ENCODE measurements at places on chromosomes 3 and 15.

DNA sequence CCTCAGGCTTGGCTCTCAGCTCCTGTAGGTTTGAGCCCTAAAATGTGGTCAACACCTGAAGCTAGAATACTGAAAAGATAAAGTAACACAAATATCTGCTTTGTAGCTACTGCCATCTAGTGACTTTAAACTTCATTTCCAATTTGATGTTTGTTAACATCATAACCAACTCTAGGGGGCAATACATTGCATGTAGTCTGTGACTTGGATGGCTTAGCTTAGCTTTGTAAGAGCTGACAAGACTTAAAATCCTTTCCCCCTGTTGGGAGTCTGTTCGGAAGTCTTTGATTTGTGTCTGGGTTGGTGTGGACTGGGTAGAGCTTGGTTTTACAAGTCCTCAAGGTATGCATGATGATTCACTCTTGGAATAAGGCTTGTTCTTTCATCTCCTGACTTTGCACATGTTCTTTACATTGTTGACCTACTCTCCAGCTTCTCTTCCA is 51.7 kb downstream of the SCN11A start:
- DNase-seq, result no peak

DNA sequence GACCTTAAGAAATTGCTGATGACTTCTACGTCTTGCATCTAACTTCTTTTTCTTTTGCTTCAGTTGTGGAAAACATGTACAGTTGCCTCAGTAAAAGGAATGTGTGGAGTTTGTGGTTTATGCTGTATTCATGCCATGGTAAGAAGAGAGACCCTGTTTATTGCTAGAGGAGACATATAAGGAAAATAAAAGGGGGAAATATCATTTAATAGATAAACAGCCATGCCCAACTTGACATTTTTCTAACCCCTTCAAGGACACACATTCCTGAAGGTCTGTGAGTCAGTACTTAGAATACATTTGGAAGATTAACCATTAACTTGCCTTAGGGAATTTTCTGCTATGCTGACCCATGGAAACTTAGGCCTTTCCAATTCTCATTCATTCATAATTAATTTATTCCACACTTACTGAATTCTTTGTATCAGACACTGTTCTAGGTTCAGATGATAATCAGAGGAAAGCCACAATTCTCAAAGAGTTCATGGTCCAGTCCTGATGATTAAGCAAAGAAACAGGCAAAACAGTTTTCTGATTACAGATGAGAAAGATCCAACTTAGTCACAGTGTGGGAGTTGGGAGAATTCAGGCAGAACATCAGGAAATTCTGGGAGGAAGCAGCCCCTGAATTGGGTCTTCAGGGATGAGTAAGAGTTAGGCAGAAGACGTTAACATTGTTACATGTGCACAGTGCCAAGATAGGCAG is 329.8 kb upstream of the RASGRP1 start:
- DNase-seq, result no peak

DNA sequence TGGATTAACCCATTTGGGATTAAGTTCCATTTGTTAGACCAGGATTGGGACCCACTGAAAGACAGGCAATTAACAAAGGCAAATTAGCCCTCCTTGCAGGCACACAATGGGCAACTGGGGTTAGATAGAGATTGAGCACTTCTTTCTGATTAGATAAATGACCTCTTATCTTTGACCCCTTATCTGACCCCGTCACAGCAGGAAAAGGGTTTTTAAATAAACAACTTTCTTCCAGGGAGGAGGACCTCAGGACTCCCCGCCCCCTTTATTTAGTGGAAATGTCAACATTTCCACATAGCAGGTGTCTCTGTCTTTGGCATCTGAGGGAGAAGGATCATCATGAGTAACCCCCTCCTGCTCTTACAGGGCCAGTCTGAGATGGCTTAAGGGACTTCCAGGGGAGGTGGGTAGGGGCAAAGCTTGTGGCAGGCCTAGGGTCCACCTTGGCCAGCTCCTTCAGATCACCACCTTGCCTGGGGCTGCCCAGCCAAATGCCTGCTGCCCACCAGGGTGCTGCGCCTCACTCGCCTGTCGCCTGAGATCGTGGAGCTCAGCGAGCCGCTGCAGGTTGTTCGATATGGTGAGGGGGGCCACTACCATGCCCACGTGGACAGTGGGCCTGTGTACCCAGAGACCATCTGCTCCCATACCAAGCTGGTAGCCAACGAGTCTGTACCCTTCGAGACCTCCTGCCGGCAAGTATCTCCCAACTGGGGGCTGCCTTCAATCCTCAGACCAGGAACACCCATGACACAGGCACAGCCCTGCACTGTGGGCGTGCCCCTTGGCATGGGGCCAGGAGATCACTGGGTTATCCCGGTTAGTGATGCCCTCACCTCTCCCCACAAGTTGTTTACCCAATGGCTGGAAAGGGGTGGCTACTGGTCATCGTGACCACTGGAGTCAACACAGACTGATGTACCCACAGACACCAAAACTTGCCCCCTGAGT is 2.6 kb upstream of the WDR6 start:
- DNase-seq, result no peak

- no peak for DNase-seq
Observed at GRCh38 chr15:72047020-72047419, 70.9 kb downstream of the MYO9A start.

GRCh38 chr15:101506491-101506890 is 17.0 kb upstream of the PCSK6 start:
- DNase-seq, result no peak

- DNase-seq, result no peak
Observed at GRCh38 chr3:117172426-117172825, 462.8 kb downstream of the TUSC7 start.

GRCh38 chr15:54307926-54308325 is 329.7 kb downstream of the UNC13C start:
- no peak for DNase-seq

DNA sequence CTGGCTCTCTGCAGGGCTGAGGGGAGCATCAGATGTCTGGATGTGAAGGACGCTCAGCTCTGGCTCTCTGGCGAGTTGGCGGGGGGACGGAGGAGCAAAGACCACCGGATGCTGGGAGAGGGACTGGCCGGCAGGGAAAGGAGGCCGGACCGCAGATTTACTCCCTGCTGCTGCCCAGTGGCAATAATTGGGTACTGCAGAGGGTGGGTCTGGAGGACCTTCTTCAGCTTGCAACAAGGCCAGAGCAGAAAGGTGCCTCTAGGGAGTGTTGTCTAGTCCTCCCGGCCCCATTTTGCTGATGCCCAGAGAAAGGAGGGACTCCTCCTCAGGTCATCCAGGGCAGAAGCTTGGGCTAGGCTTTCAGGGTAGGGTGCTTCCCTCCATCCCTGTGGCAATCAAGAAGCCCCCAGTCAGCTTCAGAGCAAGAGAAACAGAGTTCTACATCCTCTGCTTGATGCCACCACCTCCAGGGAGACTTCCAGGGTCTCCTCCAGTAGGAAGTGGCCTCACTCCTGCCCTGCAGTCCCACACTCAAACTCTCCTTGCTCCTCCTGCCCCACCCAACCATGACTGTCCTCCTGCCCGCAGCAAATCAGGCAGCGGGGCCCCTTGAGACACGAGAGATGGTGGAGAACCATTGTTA is 20.3 kb upstream of the CSPG4 start:
- peak; percentile 69 for DNase-seq

- DNase-seq, result no peak
Observed at GRCh38 chr15:80179025-80179759, 26.4 kb downstream of the FAH start.

GRCh38 chr3:99434190-99434589 is 204.2 kb upstream of the COL8A1 start:
- no peak for DNase-seq

DNA sequence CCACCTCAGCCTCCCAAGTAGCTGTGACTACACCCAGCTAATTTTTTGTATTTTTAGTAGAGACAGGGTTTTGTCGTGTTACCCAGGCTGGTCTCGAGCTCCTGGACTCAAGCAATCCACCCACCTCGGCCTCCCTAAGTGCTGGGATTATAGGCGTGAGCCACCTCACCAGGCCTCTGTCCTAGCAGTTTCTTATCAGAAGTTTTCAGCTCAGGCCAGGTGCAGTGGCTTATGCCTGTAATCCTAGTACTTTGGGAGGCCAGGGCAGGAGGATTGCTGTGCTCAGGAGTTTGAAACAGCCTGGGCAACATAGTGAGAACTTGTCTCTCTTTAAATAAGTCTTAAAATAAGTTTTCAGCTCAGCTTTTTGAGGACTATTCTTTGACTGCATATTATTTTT is 48.4 kb downstream of the SGO1 start:
- DNase-seq, result no peak

- DNase-seq, result no peak
Observed at GRCh38 chr15:72538931-72539330, 64.8 kb downstream of the ARIH1 start.

DNA sequence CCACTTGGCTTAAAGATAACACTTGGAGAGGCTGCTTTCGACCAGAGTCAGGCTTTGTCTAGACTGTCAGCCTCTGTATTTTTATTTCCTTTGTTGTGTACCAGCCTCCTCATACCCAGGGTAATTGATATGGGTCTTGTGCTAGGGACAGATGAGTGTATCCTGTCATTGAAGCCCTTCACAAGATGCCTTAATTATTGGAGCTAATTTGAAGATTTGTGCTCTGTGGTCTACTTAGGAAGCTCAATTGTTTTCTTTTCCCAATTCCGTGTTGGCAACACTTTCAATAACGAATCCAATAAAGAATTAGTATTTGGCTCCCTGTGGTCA is 60.5 kb upstream of the DPH6 start:
- no peak for DNase-seq
